ENCODE measurements at places on chromosomes 12 and 14.

DNA sequence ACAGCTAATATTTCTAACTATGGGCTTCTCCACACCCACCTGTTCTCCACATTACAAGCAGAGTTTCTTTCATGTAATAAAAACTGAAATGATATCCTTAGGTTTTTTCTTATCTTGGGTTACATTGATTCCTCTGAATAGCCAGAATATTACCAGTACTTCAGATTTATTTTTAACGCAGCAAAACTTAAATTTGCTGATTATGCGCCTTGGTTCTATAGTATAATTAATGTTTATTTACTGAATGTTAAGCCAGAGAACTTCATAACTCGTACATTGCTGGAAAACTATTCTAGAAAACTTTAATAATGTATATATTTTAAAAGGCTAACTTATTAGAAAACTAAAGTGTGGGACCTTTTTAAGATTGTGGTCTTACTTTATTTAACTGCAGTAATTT lies 577.2 kb downstream of the PRKD1 start:
- DNase-seq, result no peak

GRCh38 chr12:50825372-50825838 lies 17.3 kb upstream of the TMPRSS12 start:
- no peak for DNase-seq

- DNase-seq, result peak; percentile 43
Measured at GRCh38 chr14:92637228-92637627, 111.2 kb downstream of the LGMN start.

GRCh38 chr14:90201344-90201743 lies 55.0 kb upstream of the PSMC1 start:
- no peak for DNase-seq

- no peak for DNase-seq
Measured at GRCh38 chr14:89620436-89620835, 203.4 kb upstream of the FOXN3 start.

GRCh38 chr14:100741966-100742365 lies 15.3 kb downstream of the DLK1 start:
- no peak for DNase-seq

- no peak for DNase-seq
Measured at GRCh38 chr14:36702474-36702873, 40.8 kb downstream of the PAX9 start.

DNA sequence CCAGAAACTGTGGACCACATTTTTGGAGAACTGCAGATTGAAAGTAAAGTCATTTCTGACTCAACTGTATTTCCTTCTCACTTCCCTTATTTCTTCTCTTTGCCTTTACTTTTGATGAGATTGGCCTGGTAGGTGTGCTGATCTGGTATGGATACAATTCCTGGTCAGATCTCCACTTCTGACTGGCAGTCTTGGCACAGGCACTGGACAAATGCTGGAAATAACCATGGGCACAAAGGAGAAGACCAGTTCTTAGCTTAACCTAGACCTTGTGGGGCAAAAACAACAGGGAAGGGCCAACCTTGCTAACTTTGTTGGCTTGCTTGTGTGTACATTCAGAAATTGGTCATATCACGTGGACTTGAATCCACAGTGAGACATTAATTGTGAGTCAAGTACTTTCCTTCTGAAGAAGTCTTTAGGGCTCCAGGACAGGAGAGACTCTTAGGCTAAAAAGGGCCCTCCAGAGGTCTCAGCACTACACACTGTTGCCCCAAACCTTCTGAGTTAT lies 75.0 kb downstream of the DIP2B start:
- no peak for DNase-seq

DNA sequence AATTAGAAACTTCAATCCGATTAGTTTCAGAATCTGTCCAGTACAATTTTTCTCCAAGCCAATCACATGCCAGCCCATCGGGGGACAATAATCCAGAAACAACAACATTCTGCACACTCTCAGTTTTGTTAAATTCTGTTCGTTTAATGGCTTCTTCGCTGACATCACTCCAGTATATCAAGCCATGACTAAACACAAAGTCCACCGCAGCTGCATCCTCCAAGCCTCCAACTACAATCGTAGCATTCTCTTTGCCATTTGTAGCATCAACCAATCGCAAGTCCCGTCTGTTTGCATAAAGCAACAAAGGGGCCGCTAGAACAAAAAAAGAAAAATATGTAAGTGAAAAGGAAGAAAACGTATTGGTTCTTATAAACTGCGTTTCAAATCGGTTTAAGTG lies 22.5 kb downstream of the LRP6 start:
- DNase-seq, result no peak

- peak; percentile 20 for DNase-seq
Measured at GRCh38 chr14:51638071-51638944, 13.4 kb upstream of the FRMD6 start.

GRCh38 chr12:28104316-28104715 lies 85.9 kb upstream of the CCDC91 start:
- DNase-seq, result no peak

GRCh38 chr12:53659011-53659551 lies 16.8 kb downstream of the ATP5MC2 start:
- no peak for DNase-seq

- no peak for DNase-seq
Measured at GRCh38 chr12:1373901-1374735, 220.3 kb downstream of the FBXL14 start.

DNA sequence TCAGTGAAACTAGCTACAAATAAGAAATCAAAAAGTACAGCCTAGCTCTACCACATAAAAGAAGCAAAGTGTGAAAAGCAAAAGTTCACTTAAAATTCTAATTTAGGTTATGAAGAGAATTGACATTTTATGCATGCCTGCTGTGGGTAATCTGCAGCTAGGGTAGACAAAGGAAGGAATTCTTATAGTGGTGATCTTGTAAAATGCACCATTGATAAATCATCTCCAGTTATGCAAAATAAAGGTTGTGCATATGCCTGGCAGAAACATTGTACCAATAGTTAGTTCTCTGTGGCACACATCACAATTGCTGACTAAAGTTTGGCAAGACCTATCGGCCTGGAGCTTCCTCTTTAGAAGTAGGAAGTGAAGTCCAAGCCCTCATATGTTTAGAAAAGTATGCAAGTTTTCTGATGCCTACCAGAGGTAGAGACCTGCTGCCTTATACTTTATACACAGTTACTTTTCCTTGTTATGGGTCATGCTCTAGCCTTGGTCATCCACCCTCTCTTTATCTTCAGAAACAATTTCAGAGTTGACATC lies 78.3 kb downstream of the TSHR start:
- no peak for DNase-seq

DNA sequence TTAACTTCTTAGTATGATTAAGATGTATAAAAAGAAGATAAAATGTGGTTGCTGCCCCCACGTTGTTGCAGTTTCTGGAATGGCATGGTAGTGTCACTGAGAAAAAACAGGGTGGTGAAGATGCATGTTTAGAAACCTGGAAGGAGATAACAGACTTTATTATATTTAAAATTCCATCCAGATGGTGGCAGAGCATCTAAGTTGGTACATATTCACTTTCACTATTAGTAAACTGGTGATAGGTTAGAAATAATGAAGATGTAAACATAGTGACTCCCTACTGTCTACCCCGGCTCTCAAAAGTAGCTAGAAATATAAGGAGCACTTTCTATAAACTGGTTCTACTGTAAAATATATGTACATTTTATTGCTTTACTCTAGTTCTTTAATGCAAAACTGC lies 279.3 kb downstream of the NPAS3 start:
- DNase-seq, result no peak

DNA sequence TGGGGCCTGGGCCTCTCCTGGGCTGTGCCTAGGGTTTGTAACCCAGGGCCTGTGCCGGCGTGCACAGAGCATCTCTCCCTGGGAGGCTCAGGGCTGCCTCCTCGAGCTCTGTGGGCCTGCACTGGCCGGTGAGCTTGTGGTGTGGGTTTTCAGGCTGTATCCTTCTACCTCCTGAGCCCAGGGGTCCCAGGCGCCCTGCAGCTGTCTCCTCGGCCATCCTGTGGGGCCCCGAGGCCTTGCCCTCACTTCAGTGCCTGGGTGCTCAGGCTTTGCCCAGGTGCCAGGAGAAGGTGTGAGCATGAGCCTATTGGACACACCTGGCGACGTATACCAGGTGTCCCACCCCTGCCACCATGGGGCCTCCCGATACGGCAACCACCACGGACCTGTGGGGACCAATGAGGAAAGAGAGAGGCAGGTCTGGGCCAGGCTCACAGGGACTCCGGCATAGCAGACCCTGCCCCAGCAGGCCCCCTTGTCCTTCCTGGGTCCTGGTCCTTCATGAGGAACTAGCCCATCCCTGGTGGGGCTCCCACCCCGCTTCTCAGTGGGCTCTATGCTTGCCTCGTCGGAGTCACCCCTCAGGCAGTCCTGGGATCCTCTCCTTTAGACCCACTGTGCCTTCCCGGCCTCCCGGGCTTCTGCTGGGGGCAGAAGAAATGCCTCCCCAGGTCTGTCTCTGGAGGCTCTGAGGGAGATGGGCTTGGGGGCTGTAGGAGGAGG lies 400.2 kb downstream of the TMEM121 start:
- no peak for DNase-seq

DNA sequence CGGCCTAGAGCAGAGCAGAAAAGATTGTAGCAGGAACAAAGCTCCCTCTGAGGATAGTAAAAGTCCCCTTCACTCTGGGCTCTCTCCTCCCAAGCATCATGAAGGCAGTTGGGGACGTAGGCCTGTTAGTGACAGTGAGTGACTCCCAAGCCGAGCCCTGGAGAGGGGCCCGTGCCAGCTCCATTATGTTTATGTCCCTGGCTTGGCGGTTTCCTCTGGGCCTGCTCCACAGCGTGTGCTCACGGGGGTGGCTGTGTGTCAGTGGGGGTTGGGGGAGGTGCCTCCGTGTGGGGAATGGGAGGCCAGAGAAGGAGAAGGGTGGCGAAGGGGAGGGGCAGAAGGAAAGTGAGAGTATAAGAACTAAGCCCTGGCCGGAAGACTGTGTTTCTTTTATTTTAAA lies 170.0 kb upstream of the VASH1 start:
- no peak for DNase-seq

GRCh38 chr14:77314043-77314442 lies 6.6 kb downstream of the POMT2 start:
- no peak for DNase-seq

DNA sequence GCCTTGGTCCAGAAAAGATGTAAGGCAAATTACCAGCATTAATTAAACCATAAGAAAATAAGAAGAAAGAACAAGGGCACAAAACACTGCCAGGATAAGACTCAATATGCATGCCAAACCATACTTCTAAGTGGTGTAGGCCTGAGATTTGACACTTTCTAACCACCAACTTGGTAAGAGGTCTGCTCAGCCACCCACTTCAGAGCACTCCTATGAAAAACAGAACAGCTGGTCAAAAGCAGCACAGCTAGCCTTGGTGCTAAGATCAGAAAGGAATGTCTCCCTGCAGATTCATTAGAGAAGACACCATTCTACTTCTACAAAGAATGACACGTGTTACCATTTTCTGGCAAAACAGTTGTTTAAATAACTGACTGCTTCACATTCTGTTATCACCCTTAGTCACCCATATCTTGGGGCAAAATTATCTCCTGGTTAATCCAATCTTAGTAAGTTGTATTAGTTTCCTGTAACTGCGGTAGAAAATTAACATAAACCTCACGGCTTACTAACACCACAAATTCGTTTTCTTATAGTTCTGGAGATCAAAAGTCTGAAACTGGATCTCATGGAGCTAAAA lies 13.2 kb downstream of the RPS6KA5 start:
- DNase-seq, result no peak

DNA sequence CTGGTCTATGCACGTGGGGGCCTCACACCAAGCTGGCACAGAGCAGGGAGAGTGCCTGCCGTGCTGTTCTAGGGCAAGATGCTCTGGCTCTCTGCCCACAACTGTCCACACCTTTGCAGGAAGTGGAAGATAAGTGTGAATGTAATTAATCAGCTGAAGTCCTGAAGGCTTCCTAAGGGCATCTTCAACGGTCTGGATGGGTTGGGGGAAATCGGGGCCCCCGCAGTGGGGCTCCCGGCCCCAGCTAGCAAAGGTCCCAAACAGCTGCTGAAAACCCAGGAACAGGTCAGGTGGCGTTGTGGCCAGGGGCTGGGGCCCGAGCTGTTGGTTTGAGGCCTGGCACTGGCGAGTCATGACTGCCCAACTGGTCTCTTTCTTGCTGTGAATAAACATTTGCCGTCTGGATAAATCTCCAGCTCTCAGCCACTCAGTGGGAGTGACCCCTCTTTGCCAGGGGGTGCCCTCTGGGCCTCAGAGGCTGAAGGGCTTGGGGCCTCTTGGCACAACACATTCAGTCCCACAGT lies 6.7 kb upstream of the SLC25A29 start:
- DNase-seq, result no peak

GRCh38 chr12:51188359-51189051 lies 15.6 kb upstream of the TFCP2 start:
- DNase-seq, result no peak

- DNase-seq, result no peak
Measured at GRCh38 chr12:112018571-112019237, 5.5 kb downstream of the ERP29 start.

DNA sequence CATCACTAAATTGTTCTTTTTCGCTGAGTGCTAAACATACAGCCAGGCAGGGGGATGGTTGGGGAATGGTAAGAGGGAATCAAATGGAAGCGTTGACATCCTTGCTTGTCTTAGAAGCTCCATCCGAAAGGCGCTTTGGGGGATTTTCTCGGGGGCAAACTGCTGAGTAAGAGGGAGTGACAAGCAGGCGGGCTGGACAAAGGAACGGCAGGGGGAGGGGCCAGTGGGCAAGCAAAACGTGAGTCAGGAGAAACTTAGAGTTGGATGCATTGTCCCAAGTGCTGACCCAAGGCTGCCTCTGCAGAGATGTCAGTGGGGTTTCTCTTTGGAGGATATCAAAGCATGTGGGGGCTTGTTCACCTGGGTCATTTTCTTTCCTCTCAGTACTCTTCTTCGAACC lies 480.5 kb downstream of the VRK1 start:
- no peak for DNase-seq

GRCh38 chr12:131965073-131965472 lies 15.3 kb downstream of the EP400 start:
- DNase-seq, result no peak

GRCh38 chr12:13255792-13256691 lies 59.5 kb downstream of the EMP1 start:
- peak; percentile 95 for DNase-seq

- DNase-seq, result no peak
Measured at GRCh38 chr14:92389598-92390158, 66.7 kb downstream of the SLC24A4 start.

GRCh38 chr14:52706286-52706685 lies 714 bp upstream of the PSMC6 start:
- DNase-seq, result no peak

DNA sequence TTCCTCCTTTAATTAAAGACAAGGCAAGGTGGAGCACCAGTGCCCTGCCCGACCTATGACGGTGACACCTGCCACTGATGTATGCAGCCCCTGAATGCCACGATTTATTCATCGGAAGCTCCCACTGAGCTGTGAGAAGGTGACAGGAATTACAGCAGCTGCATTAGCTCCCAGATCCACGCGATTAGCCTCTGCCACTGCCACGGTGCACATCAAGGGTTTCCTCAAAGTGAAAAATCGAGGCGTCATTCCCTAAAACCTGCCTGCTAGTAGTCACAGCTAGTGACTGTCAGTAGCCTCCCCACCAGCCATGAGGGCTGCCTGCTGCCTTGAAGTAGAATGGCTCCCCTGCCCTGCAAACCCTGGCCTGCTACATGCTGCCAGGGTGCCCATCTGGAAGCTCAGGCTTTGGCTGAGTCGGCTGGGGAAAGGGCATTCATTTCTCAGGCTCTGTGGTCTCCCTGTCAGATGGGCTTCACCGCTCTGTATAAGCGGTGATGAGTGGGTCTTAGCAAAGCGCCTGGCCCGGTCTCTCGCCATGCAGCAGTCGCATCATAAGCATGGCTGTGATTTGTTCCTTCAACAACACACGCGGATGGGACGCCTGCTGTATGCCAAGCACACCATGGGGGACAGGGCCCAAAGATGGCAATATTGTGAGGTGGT lies 8.2 kb upstream of the BCL11B start:
- no peak for DNase-seq

- peak; percentile 26 for DNase-seq
Measured at GRCh38 chr12:70196811-70197281, 46.4 kb upstream of the CNOT2 start.
